ENCODE measurements at places on chromosomes 7 and 10.

GRCh38 chr7:131873581-131873980, 317.2 kb upstream of the PODXL start:
- no peak for DNase-seq

- no peak for DNase-seq
Measured at GRCh38 chr10:129253161-129253864, 213.7 kb upstream of the MGMT start.

- no peak for DNase-seq
Measured at GRCh38 chr7:149793261-149793660, 19.9 kb upstream of the ZNF467 start.

- no peak for DNase-seq
Measured at GRCh38 chr10:50990568-50991455, 83.5 kb upstream of the PRKG1 start.

DNA sequence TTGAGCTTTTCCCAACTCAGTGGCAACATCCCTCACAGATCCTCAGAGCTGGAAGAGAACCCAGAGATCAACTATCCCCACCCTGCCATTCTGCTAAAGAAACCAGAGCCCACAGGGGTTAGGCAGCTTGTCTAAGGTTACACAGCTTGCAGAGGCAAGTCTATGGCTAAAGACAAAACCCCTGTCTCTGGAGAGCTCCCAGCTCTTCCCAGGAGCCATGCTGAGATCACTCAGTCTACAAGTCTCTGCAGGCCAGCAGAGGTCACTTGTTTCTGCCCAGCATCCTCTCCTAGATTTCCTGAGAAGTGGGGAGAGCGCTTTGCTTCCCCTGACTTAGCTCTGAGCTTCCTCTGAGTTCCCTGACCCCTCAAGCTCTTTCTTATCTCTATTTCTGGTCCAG, 28.5 kb upstream of the LOXL4 start:
- no peak for DNase-seq

DNA sequence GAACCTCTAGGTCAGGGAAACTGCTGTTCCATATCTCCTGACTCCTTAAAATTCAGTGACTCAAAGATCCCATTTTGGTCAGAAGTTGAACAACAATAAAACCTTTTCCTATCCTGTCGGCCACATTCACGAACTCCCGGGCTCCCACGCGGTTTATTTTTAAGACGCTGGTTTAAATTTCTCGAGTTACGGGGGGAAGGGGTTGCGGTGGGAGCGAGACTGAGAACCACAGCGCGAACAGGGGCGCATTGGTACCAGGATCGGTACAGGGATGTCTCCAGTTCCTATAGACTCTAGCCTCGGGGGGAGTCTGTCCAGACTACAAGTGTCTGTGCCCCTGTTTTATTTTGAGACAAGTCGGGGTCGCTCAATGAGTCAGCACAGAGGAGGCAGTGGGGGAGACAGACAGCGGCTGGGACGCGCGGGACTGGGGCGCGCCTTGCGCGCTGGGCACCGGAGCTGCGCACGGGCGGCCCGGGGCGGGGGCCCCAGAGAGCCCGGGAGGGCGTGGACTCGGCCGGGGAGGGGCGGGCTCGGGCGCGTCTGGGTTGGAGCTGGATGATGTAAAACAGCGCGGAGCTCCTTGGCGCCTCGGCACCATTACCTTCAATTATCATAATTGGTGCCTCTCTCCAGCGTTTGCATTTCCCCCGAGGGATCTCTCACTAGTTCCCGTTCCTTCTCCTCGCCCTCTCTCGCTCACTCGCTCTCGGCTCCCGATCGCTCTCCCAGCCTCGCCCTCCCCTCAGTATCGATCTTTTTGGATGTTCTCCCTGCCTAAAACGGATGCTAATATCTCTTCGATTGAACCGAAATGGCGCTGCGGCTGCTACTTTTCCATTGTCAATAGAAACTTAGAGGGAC, 8.7 kb upstream of the BAMBI start:
- DNase-seq = peak; percentile 57

DNA sequence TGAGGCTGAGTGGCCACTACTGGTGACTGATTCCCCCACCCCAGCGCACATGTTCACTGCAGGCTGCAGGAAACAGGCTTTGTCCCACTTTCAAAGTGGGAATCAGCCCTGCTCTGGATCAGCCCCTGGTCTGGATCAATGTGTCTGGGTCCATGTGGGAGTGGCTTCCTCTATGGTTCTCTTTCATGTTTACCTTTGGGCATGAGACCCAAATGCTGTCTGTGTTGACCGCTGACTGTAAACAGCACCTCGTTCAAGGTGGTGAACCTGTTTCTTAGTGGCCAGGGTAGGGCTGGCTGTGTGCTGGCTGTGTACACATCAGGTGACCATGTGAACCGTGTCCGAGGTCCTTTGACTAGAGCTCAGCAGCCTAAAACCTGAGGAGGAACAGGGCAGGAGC, 121.8 kb downstream of the CAMK1D start:
- DNase-seq = no peak

DNA sequence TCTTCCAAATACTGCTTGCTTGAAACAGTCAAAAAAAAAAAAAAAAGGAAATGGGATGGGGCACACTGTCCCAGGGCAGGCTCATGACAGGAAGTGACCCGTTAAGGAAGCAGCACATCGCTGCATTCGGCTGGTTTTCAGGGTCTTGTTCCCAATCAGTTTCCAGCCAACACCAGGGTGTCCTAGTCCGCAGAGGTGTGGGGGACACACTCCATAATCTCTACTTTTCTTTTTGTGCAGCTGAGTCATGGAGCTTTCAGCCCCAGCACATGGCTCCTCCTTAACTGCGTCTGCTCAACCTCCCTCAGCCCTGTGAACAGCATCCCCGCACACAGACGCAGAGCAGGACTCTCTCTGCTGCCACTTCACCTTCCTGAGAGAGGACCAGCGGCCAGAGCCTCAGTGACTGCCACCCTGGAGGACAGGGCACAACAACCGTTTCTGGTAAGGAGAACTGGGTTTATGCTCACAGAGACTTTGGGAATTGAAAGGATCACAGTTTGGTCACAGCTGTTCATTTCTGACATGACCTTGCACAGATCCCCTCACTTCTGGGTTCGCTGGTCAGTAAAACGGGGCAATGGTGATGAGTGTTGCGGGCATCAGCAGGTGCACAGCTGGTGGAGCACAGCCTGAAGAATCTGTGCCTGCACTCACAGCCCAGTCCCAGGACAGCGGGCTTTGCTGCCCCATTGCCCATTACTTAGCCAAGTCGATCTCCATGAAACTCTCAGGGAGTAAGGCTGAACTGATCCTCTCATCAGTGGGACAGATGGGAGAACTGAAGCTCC, at the start of gene GIMAP5:
Gene GIMAP5, plus strand, starts transcription at position 154 of the 791 bp plus-strand sequence. CDS start 3,467 bp downstream, outside the sequence.
- no peak for DNase-seq

GRCh38 chr10:72564596-72564995, 61.3 kb downstream of the MICU1 start:
- no peak for DNase-seq
